ENCODE measurements at places on chromosomes 12 and 14. TPM values are rescaled to one million over a fixed set of nuclear protein-coding genes. Genes with fewer than 3 reads are reported as not detected.

DNA sequence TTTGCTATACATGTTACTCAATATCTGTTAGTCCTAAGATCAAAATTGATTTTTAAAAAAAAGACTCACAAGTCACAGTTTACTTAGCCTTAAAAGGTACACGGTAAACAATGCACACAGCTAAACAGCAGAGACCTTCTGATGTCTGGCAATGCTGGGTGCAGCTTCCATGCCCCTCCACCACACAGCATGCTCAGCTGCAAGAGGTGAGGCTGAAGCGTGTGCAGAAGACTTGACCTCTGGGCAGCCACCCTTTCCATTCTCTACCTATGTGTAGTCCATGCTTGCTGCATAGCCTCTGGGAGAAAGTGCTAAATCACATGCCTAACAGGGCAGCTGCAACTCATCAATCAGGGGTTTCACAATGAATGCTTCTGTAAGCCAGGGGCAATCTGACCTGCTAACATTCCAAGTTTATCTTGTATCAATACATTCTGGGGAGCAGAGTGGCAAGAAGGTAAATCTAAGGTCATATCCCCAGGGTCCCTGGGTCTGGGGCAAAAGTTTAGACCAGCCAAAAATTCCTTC, 44.5 kb upstream of the AMN1 start:
- DNase-seq: no peak

Gene JPH4
- 0.49 TPM for polyA plus RNA-seq

Gene RNASE1
- polyA plus RNA-seq: 192 TPM

- DNase-seq: peak; percentile 36
Observed at GRCh38 chr14:52918486-52918885, 32.4 kb downstream of the FERMT2 start.

DNA sequence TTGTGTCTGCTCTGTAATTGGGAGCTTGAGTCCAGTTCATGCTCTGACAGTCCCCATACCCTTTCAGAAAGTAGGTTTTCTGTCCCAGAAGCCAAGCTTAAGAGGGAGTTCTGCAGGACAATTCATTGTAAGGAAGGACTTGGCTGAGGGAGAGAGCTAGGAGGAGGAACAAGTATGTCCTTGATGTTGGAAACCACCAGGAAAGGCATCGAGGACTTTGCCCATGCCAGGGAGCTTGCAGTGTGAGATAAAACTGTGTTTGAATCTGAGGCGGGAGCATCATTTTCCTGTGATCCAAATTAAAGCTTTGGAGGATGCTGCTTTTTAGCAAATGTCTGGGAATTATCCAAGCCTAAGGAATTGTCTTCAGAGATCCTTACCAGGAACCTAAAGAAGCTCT, 175.3 kb downstream of the EMP1 start:
- no peak for DNase-seq

GRCh38 chr14:79281244-79282152, 929.8 kb downstream of the DIO2 start:
- no peak for DNase-seq

Gene C1RL
- polyA plus RNA-seq: 11.7 TPM

All from hindlimb muscle (tissue), 1 donor.